SW480 (cell line): ENCODE measurements at places on chromosomes 12 and 14.

DNA sequence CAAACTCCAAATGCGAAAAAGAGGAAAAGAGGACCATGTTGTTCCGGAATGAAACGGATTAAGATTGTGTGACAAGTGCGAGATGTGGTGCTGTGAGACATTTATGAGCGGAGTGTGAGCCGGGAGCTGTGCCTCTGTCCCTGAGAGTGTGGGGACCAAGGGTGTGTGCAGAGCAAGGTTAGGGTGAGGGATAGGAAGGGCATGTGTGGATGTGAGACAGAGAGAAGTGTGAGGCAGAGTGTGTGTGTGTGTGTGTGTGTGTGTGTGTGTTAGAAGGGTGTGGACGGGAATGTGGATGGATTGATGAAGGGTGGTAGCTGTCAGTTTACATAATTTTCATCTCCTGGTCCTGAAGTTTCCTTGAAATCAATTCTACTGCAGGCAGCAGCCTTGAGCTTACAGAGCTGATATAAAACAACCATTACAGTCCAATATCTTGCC is 4.3 kb upstream of the OTX2 start:
- DNase-seq = no peak

DNA sequence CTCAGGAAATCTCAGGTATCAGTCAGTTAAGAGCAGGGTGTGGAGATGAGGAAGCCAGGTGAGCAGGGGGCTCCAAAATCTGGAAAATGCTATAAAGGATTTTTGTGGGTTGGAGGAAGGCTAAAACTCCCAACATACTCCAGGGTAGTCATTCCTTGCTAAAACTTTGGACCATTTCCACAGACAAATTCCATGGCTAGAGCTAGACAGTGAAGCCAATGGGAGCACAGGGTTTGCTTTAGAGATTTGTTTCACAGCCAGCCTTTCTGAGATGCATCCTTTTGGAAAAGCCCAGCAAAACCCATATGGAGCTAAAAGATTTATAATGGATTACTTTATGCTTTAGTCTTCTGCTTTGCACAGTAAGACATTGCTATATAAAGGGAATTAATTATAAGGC is 146.5 kb downstream of the SAMD4A start:
- no peak for DNase-seq

DNA sequence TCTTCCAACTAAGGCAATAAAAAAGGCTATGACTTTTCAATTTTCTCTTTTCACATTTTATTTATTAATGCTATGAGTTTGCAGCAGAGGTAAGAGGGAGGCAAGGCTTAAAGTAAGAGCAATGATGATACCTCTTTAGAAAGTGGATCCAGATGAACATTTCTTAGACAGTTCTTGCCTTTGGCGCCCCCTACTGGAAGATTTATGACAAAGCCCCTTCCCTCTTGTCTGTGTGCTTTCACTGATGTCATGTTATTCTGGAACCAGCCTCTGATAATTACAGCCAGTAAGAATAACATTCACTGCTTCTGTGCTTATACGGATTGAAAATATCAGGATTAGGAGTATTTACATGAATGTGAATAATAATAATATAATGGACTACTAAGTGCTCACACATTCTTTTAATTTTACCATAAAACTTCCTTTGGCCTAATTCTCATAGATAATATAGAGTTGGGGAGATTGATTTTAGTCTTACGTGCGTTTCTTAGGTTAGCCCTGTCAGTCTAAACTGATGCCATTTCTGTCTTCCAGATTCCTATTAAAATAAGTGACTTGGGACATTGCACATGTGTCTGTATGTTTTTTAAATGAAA is 1929.9 kb upstream of the SEL1L start:
- peak; percentile 21 for DNase-seq

GRCh38 chr12:68100241-68100640 is 59.3 kb downstream of the IFNG start:
- no peak for DNase-seq

DNA sequence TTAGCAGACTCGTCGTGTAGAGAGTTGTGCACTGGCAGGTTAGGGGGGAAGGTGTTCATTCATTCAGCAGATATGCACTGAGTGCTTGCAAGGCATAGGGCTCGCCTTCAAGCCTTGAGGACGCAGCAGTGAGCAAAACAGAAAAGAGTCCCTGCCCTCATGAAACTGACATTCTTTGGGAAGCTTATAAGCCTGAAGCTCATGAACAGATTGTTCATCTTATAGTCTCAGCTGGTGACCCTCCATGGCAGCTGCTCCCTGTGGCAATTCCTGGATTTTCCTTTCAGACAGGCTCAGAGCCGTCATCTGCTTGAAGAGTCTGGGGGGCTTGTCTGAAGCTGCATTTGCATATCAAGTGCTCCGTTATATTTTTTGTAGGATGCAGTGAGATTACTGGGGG is 148.4 kb downstream of the PRKCH start:
- no peak for DNase-seq

DNA sequence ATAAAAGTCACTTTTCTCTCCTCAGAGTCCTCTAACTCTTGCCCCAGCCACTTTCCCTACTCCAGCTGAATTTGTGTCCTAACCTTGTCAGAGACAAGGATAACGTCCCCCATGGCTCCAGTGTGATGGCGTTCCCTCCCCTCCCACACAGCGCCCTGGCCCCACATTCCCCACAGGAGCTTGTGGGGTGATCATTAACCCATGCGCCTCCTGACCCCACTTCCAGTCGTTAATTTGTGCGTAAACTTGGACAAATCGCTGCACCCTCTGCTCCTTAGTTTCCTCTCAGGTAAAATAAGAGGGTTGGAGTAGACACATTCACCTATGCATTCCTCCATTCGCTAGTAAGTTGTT is 22.9 kb upstream of the BCDIN3D start:
- no peak for DNase-seq

GRCh38 chr14:85728476-85729065 is 198.6 kb downstream of the FLRT2 start:
- DNase-seq = no peak

- DNase-seq = no peak
Observed at GRCh38 chr12:79119796-79120195, 255.2 kb downstream of the SYT1 start.

GRCh38 chr14:75372260-75372659 is 55.6 kb upstream of the JDP2 start:
- DNase-seq = no peak

GRCh38 chr12:6751767-6752166 is 1.2 kb downstream of the MLF2 start:
- no peak for DNase-seq

DNA sequence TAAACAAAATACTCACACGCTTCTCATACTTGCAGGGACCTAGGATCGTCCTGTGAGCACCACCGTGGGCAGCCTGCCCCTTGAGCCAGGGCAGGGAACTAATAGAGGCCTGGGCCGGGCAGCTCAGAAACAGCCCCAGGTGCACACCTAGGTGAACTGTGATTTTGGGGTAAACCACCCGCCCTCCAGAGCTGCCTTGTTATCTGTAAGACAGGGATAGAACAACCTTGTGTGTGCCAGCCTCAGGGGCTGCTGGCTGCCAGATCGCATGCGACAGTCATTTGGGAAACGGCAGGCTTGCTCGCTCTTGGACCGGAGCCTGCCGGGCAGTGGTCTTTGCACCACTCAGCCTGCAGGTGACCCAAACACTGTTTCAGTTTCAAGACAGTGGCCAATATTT is 86.8 kb downstream of the ADGRD1 start:
- DNase-seq = no peak

DNA sequence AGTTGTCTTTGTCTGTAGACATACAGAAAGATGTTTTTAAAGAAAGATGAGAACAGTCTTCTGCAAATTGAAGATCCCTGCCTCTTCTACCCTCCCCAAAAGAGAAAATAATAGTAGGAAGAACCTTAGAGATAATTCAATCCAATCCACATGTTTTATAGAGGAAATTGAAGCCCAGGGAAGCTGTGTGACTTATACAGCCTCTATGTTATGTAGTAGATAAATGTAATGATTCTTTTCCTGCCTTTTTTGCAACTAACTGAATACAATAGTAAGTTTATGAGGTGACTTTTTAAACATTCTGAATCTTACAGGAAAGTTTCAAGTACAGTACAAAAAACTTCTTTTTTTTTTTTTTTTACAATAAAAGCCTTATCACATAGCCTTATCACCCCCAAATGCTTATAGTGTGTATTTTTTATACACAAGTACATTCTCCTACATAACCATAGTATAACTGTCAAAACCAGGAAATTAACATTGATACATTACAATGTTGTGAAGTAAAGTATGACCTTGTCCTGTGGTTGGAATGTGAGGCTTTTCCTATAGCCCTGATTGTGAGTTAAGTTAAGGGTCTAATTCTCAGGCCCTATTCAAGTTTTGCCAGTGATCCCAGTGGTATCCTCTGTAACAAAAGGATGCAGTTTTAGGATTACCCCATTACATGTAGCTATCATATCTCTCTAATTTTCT is 94.4 kb downstream of the FIGNL2 start:
- no peak for DNase-seq

GRCh38 chr14:69107407-69108003 is 45.4 kb downstream of the DCAF5 start:
- peak; percentile 76 for DNase-seq

GRCh38 chr14:73759183-73759713 is 45.1 kb upstream of the PNMA1 start:
- peak; percentile 60 for DNase-seq

DNA sequence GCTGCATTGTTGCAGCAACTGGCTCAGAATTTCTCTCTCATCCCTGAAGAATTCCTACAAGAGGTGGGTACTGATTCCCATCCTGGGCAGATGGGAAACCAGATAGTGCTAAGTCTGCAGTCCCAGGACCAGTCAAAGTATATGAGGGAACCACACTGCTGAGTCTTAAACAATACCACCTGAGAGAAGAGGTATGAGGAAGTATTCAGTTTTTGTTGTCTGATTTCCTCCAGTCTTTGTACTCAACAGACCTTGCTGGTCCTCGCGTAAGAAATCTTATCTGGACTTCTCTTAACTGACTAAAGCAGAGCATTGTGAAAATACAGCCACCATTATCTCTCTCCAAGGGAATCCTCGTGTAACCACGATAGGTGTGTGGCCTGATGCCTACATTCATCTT is 3.6 kb upstream of the EDDM3A start:
- no peak for DNase-seq

- no peak for DNase-seq
Observed at GRCh38 chr14:33039311-33039710, 100.6 kb downstream of the NPAS3 start.

DNA sequence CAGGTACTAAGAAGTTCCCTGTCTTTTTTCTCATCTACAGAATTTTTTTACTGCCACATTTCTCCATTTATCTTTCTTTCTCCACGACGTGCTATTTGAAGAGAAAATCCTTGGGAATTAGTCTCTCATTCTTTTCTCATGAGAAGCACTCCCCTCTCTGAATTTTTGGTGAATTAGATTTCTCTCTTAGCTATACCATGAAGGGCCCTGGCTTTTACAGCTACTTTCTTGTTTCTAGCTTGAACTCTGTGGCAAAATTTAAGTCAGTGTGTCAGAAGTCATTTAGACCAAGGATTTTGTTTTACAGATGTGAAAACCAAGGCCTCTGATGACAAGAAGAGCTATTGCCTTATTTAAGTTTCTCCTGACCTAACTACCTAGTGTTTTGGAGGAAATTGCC is 213.1 kb downstream of the AEBP2 start:
- DNase-seq = no peak
